ENCODE measurements at places on chromosomes 13 and 19.

DNA sequence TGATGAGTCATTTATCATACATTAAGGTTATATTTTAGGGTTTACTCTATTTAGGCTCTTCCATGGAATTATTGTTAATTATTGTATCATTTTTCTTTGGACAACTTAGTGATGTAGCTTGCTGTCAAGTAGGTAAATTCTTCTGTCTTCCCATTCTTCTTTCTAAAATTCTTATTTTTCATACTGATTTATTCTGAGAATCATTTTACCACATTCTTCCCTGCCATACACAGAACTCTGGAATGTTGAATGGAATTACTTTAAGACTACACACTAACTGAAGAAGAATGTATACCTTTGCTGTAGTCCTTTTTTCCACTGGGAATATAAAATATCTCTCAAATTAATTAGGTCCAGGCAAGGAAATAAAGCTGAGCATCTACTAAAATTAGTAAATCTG lies 24.5 kb upstream of the SLC7A1 start:
- DNase-seq, result no peak

DNA sequence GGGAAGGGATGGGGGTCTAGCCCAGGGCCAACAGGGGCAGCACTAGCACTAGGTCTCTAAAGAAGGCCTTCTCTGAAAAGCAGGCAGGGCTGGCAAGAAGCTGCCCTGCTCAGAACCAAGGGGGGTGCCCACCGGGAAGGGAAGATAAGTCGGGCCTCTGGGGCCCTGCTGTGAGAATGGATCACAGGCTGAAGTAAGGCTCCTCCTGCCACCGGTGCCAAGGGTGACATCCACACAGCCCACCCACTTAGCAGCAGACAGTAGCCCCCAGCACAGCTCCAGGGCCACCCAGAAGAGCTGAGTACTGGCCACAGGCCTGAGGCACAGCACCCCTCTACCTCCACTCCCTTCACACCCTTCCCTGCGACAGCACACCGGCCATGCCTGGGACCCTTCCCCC lies 5.9 kb downstream of the ELL start:
- no peak for DNase-seq

GRCh38 chr13:35839806-35840205 lies 291.4 kb downstream of the DCLK1 start:
- DNase-seq, result no peak

DNA sequence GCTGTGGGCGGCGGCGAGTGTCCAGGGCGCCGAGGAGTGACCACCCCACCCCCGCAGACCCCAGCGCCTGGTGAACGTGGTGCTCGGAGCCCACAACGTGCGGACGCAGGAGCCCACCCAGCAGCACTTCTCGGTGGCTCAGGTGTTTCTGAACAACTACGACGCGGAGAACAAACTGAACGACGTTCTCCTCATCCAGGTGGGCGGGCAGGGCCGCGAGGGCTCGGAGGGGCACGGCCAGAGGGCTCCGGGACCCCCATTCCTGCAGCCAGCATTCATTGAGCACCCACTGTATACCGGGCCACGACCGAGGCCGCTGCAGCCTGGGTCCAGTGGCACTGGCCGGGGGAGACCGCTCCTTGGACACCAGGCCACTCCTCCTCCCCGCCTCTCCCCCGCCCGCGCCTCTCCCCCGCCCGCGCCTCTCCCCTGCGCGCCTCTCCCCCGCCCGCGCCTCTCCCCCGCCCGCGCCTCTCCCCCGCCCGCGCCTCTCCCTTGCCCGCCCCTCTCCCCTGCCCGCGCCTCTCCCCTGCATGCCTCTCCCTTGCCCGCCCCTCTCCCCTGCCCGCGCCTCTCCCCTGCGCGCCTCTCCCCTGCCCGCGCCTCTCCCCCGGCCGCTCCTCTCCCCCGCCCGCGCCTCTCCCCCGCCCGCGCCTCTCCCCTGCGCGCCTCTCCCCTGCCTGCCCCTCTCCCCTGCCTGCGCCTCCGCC lies 3.2 kb downstream of the PRTN3 start:
- DNase-seq, result no peak

DNA sequence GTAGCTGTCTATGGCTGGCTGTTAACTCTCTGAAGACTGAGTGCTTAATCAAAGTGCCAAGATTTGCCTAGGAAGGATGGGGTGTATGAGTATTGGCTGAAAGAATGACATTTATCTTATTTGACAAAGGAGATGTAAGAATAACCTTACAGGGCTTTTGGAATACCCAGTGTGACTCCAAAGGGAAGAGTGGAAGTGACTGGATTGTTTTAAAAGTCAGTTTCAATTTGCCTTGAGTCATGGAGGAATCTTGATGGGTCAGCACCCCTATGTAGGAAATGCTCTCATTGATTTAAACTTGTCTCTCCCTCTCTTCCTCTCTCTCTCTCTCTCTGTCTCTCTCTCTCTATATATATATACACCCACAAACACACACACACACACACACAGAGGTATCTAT lies 118.4 kb upstream of the CLDN10 start:
- no peak for DNase-seq

GRCh38 chr19:4059891-4060620 lies 6.6 kb downstream of the ZBTB7A start:
- DNase-seq, result no peak

DNA sequence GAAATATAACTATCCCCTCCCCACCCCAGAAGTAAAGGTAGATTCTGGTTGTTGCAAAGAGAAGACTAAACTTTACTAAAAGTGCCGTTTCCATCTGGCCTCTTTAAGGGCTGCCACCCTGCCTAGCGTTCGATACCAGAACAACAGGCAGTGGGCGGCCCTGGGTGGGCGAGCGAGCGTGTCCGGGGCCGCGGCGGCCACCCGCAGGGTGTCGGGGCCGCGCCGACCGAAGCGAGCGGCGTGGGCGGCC lies 2.6 kb downstream of the FGF9 start:
- DNase-seq, result no peak

DNA sequence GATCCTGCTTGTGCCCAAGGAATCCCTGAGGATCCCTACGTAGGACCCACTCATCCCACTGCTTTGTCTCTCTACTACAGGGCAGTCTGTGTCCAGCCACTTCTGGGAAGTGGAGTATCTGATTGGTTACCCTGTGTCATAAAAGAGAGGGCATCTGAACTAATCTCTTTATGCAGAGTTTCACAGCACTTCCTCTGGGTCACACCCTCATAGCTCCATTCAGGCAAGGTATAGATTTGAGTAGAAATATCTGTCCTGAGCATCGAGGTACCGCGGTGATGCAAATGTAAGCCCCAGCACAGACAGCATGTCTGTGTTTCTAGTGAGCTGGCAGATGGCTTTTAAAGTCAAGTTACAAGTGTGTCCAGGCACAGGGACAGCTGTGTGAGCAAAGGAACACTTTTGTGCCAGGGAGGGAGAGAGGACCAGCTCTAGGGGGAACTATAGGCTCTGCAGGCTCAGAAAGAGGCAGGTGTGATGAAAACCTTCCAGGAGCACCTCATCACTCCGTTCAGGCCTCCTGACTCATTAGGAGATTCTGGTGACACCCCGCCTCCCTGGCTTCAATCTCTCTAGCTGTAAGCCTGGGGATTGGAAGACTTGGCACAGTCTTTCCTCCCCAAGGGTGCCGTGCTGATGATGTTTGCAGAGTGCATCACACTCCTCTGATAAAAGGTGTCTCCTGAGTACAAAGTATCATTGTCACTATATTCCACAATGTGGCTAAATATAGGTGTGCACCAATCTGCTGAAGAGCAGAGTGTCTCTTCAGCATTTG lies 84.3 kb upstream of the UBL3 start:
- no peak for DNase-seq

DNA sequence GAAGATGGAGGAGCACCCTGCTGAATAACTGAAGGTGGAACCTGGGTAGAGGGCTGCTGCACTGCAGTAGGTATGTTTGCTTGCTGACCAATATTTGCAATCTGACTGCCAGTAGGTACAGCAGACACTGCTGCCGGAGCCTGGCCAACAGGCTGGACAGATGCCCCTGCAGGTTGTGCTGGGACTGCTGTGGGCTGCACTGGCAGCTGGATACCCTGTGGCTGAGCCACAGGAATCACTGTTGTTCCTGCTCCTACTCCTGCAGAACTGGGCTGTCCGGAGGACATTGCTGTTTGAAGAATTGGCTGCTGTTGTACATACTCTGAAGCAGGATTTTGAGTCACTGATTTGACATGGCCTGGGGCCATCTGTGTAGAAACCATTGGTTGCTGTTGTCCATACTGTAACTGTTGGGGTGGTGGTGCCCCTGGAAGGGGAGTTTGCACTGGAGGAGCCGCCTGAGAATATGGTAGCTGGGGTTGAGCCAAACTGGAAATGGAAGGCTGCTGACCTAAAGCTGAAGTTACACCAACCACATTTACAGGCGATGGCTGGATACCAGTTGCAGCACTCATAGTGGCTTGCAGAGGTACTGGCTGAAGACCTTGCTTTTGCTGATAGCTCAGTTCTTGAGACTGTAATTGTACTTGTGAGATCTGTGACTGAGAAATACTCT lies 2.2 kb downstream of the TSC22D1 start:
- DNase-seq, result no peak

DNA sequence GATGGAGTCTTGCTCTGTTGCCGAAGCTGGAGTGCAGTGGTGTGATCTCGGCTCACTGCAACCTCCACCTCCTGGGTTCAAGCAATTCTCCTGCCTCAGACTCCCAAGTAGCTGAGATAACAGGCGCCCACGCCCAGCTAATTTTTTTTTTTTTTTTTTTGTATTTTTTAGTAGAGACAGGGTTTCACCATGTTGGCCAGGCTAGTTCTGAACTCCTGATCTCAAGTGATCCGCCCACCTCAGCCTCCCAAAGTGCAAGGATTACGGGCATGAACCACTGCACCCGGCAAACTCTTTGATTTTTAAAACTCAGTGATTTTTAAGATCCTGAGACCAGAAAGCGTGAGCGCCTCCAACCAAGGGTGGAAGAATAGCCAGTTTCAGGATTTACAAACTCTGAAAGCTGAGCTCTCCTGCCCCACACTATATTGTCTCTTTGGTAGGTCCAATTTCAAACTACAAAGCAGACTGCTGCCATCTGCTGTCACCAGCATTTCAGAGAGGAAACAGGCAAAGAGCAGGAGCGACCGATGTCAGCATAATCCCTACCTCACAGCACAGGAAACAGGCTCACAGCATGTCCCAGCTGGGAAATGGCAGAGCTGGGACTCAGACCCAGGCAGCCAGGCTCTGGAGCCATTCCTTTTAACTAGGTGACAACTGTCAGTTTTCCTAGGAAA lies 9.2 kb downstream of the NOSIP start:
- DNase-seq, result no peak

DNA sequence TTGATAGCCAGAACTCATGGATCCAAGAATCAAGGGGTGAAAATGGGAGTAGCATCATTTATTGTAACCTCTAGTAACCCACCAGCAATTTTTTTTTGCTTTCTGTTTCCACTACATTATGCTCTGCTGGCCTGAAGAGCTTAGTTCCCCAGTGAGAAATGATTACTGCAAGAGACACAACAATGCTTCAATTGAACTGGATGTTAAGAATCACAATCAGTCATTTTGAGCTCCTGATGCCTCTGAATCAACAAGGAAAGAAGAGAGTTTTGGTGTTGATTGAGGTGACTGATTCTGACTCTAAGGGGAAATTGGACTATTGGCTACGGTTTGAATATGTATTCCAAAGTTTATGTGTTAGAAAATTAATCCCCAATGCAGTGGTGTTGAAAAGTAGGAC lies 1084.4 kb downstream of the SLITRK1 start:
- no peak for DNase-seq

DNA sequence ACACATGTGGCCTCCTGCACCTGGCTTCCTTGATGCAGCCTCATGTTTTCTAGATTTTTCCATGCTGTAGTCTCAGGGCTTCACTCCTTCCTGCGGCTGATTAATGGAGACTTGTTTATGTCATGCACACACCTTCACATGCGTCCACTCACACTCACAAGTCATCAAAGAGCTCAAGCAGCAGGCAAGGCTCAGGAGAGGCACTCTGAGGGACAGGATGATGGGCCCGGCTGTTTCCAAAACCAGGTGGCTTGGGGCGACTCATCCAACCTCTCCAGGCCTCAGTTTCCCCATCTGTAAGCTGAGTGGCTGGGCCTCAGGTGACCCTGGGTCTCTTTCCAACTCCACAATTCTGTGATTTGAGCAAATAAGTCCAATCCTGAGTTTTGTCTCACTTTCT lies 36.9 kb downstream of the RASA3 start:
- DNase-seq, result no peak

- no peak for DNase-seq
Measured at GRCh38 chr19:29485293-29485692, 40.5 kb upstream of the VSTM2B start.

DNA sequence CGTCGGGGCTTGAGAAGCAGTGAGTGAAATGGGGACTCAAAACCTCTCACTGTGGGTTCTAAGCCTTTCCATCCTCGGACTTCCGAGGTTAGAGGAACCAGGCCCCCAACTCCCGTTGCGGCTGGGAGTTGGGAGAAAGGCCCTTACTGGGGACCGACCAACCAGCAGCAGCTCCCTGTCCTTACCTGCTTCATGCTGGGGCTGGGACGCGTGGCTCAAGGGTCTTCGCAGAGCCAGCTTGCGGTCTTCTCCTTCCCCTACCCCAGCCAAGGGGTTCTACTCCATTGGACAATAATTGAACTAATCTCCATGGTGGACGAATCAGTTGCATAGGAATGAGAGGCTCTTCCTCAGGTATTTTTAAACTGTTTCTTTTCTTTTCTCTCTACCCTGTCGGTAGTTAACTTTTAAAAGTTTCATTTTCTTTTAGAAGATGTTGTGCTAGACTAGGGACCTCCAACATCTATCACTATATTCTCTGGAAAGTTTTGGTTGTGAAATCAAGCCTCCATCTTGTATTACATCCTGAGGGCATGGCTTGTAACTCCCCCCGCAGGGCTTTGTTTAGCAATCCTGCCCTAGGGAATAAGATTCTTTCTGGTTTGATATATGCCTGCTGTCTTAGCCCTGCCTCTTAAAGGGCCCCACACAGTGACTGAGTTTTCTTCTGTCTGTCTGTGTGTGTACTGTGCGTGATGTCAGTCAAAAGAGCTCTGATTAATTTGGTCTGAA lies 1027.1 kb upstream of the PCDH9 start:
- no peak for DNase-seq

DNA sequence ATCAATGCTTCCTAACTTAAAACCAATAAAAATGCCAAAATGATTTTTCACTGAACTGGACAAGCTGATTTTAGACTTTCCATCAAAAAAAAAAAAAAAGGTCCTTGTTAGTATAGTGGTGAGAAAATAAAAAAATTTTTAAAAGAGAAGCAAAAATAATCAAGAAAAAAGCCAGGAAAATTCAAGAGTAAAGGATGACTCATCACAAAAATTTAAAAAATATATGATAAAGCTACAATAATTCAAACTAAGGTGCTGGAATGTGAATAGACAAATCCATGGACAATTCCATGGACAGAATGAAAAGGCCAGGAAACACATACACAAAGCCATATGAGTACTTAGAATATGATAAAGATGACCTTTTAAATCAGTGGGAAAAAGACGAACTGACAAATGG lies 26.1 kb downstream of the ALG5 start:
- no peak for DNase-seq

All from stimulated activated CD4-positive, alpha-beta T cell treated with anti-CD3 and anti-CD28 coated beads, Interleukin-1b, Interleukin-23, amount 100 ng/mL, for 1 hour (primary cell).